ENCODE measurements at places on chromosomes 1 and 21. TPM values are rescaled to one million over a fixed set of nuclear protein-coding genes. Genes with fewer than 3 reads are reported as not detected.

DNA sequence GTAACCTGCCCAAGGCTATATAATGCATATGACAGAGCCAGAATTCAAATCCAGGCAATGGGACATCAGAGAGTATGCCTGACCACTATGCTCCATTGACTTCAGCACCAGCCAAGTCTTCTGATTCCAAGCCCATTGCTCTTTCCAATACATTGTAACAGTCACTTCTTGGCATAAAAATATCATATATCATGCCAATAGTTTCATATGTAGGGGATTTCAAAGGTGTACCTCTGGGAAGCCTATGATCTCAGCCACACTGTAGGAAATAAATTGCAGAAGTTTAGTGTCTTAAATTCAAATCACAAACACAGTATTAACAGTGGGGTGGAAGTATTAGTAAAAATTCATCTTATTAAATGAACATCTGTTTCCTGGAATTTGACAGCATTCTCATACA is 30.0 kb upstream of the ROR1 start:
- no peaks in the 10 kb centered on the region for H3K36me3 ChIP-seq
- H3K27ac ChIP-seq: no peak overlapping the region
- H3K27me3 ChIP-seq: no peaks in the 10 kb centered on the region
- DNase-seq: no peak
- H3K4me3 ChIP-seq: no peak overlapping the region

The PIGR gene
- not detected for total RNA-seq

The IL23R gene
- total RNA-seq: not detected

The CYP4X1 gene
- 3.2 TPM for total RNA-seq

The PTPN7 gene
- total RNA-seq: 6.2 TPM
